A549 treated with CpdA at 1 μM for 4 hours (cell line): ENCODE measurements at places on chromosomes 7 and 10. TPM values are rescaled to one million over a fixed set of nuclear protein-coding genes. Genes with fewer than 3 reads are reported as not detected.

The SHH gene
- total RNA-seq = 1.2 to 1.6 TPM (median 1.4 TPM) in 5 replicates

The TRIL gene
- total RNA-seq = not detected in 5 replicates

The ZNF680 gene
- total RNA-seq = 1.8 to 3.0 TPM (median 2.4 TPM) in 5 replicates

The CTNNA3 gene
- not detected in 5 replicates for total RNA-seq

The COL17A1 gene
- total RNA-seq = 2.2 to 3.8 TPM (median 2.7 TPM) in 5 replicates

The SPDYE2B gene
- total RNA-seq = not detected in 5 replicates

The HOXA6 gene
- total RNA-seq = 1.4 to 1.9 TPM (median 1.8 TPM) in 5 replicates

The ACTL6B gene
- not detected in 5 replicates for total RNA-seq

The FXYD4 gene
- not detected in 5 replicates for total RNA-seq

The MBLAC1 gene
- total RNA-seq = 2.5 to 3.5 TPM (median 2.9 TPM) in 5 replicates

The LRRD1 gene
- not detected in 5 replicates for total RNA-seq

The PLAC9 gene
- 0.16 to 0.50 TPM in 2 of 5 replicates, not detected in the others for total RNA-seq

The OR6V1 gene
- not detected in 5 replicates for total RNA-seq

The IGFBP1 gene
- total RNA-seq = 22.2 to 36.3 TPM (median 30.8 TPM) in 5 replicates

The HOXA3 gene
- 5.3 to 13.3 TPM (median 10.6 TPM) in 5 replicates for total RNA-seq

The GBX1 gene
- not detected in 5 replicates for total RNA-seq

The CDK5 gene
- total RNA-seq = 32.3 to 35.2 TPM (median 33.4 TPM) in 5 replicates

The TACC2 gene
- total RNA-seq = 86.1 to 99.3 TPM (median 87.8 TPM) in 5 replicates

The SLC26A4 gene
- 0.08 to 0.12 TPM (median 0.09 TPM) in 4 of 5 replicates, not detected in the other for total RNA-seq

The PLCE1 gene
- 4.5 to 7.0 TPM (median 5.7 TPM) in 5 replicates for total RNA-seq

The OR2A42 gene
- not detected in 5 replicates for total RNA-seq
